ENCODE measurements at places on chromosomes 6 and 20.

DNA sequence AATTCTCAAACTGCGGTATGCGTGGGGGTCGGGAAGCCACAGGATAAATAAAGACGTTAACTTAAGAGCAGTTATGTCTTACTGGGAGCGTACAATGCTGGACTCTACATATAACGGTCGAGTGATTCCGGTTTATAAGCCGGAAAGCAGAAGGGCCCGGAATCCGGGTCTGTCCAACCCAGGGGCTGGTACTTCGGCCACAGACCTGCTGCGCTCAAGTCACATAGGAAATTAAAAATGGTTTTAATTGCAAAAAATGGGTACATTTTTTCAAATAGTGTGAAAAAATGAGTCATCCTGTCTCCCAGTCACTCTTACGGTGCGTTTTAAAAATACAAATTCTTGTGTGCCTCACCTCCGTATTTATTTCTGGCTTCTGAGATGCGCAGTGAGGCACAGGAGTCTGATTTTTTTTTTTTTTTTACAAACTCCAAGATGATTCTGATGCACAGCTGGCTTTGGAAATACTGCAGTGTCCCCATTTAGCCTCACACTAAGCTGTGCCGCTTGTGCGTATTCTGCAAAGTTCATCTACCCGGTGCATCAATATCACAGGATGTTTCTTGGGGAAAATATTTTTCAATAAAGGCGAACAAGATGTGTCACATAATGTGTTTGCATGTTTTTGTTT is 1.0 kb downstream of the PCIF1 start:
- DNase-seq: no peak

DNA sequence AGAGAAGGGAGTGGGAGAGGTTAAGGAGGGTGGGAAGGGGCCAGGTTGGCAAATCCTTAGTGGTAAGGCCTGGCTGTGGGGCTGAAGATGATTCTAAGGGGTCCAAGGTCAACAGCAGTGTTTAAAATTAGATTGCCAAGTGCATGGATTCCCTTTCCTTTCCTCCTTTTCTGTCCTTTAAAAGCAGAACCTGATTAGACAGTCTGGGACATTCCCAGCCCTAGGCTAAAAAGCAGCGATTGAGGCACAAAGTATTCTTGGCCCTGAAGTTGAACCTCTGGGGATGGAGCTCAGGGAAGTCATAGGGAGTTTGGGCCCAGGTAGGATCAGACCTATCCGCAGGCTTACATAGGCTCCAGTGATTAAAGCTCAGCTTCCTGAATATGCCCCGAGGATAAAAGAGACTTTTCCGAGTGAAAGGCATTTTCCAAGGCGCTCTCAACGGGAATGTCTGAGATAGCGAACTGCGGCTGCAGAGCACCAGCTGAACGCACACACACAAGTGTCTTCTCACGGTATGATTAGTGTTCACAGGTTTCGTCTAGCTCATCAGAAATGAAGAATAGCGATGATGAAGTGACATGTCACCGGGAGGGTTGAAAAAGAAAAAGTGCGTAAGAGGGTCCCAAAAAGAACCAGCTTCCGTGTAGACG is 787 bp upstream of the CARMIL1 start:
- no peak for DNase-seq

DNA sequence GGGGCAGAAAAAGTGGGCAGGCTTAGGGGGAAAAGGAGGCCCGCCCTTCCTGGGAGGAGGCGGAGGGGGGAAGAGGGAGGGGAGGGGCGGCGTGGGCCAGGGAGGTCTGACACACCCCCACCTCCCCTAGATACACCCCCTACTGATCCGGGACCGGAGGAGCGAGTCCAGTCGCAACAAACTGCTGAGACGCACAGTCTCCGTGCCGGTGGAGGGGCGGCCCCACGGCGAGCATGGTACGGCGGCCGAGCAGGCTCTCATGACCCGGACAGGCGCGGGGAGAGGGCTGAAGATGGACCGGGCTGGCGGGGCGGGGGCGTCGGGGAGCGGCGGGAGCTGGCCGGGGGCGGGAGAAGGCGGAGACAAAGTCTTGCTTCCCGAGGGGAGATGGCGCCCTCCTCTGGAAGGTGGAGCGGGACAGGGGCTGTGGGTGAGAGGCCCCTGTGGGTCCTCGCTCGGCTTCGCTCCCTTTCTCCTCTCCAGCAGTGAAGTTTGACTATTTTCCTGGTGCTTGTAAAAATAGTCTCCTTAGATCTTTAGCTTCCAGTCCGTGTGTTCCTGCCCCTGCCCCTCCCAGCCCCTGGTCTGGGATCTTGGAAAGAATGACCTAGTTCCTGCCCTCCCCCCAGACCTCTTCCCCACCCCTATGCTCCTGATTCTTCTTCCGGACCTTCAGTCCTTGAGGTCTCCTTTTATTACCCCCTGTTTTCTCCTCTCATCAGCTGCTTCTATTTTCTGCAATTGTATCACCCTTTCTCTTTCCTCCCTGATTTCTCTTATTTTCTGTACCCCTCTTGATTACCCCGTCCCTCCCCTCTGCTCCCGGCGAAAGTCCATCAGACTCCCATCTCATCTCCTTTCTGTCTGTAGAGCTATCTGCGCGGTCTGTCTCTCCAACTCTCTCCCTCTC is 6.1 kb downstream of the SYNGAP1 start:
- peak; percentile 90 for DNase-seq

DNA sequence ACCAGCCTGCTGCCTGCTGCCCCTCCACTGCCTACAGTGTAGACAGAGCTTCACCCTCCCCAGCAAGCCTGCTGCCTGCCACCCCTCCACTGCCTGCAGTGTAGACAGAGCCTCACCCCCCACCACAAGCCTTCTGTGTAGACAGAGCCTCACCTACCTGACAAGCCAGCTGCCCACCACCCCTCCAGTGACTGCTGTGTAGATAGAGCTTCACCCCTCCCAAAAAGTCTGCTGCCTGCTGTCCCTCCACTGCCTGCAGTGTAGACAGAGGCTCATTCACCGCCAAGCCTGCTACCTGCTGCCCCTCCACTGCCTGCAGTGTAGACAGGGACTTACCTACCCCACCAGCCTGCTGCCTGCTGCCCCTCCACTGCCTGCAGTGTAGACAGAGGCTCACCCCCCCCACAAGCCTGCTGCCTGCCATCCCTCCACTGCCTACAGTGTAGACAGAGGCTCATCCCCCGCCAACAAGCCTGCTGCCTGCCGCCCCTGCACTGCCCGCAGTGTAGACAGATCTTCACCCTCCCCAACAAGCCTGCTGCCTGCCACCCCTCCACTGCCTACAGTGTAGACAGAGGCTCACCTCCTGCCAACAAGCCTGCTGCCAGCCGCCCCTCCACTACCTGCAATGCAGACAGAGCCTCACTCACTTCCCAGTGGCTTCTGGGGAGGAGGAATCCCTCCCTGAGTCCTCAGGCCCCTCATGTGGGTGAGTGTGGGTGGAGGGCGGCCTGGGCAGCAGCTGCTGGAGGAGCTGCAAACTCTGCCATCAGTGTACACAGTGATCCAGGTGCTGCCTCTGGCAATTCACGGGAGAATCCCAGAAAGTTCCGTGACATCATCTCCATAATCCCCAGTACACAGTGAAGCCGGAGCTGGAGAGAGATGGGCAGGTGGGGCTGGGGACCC is 140.9 kb downstream of the DLL1 start:
- no peak for DNase-seq

- no peak for DNase-seq
Observed at GRCh38 chr20:49853640-49854039, 41.0 kb downstream of the SLC9A8 start.

DNA sequence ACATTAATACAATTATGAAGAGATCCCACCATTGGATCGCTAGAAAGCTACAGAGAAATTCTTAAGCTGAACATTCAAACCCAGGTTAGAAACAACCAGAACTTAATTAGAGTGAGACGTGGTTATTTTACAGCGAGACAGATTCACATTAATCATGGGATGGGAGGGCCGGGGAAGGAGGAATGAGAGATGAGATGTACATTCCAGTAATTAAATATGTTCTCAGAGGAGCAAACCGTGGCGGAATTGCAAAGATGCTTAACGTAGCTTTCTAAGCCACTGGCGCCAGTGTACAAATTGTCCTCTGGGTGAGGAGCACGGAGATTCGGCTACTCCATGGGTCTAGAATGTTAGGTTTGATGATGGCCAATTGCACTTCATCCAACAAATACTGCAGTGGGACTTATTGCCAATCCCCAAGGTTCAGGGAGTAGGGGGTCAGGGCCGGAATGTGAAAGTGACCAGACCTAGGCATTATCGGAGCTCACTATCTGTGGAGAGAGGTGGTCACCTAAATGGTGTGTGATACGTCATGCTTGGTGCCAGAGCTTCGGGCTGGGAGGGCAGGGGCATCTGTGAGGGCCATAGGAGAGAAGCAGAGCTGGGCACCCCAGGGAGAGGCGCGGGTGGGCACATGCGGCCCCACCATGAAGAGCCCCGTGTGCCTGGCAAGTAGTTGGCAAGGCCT is 114.7 kb downstream of the EDN3 start:
- DNase-seq: no peak

GRCh38 chr20:34922654-34923381 is 32.8 kb downstream of the GSS start:
- DNase-seq: no peak
